ENCODE measurements at places on chromosomes 1 and 21. TPM values are rescaled to one million over a fixed set of nuclear protein-coding genes. Genes with fewer than 3 reads are reported as not detected.

Gene FAM151A
- not detected for total RNA-seq

- no peak for DNase-seq
Observed at GRCh38 chr1:162682013-162682419, 49.8 kb downstream of the DDR2 start.

DNA sequence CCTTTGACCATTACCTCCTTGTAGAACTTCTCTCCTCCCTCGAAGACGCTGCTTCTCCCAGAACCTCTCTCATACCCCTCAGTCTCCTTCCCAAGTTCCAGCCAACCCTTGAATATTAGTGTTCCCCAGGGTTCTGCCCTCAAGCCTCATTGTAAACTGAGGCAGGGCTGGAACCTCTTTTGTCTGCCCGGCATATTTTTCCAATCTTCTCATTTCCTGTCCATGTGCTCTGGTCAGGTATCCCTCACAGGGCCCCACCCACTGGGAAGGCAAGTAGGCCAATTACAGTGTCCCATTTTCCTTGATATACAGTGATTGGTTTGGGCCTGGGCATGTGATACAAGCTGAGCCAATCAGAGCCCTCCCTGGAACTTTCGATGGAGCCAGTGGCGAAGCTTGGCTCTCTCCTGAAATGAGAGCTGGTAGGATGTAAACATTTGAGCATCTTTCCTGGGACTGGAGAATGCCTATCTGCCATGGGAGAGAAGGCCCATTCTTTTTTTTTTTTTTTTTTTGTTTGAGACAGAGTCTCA is 57.1 kb upstream of the ID3 start:
- DNase-seq, result no peak

- no peak for DNase-seq
Observed at GRCh38 chr1:9312168-9312720, 19.6 kb downstream of the SPSB1 start.

DNA sequence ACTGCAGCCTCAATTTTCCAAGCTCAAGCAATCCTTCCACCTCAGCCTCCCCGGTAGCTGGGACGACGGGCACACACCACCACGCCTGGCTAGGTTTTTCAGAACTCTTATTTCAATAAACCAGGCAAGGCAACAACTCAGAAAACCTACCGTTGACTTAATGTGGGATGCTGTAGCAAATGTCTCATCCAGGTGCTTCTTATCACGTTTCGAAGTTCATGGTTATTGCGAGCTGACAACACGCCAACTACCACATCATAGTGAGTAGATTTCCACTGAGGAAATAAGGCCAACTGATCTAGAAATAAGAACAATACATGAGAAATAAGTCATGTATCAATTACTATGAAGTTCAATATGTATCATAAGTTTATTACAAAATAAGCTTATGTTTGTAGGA is 9.7 kb downstream of the B3GALNT2 start:
- DNase-seq, result no peak

GRCh38 chr21:29350246-29350779 is 51.6 kb downstream of the BACH1 start:
- no peak for DNase-seq

Gene TEX38
- not detected for total RNA-seq

DNA sequence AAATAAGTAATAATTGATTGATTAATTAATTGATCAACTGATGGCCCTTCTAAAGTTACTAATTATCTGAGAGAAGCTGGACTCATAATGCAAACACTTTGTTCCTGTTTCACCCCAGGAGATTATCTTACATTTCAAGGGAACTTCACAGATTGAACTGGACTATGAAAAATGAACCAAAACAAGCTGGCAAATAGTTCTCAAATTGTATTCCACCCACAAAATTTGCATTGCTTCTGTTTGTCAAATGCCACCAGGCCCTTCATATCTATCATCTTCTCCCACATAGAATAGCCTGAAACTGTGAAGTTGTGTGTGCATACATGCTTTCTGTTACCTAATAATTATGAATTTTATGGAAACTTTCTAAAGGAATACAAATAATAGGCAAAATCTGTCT is 104.0 kb downstream of the ZNF281 start:
- no peak for DNase-seq
